Upper lobe of right lung (tissue), 1 donor: ENCODE measurements at places on chromosomes 5 and 9.

GRCh38 chr9:34372467-34373011 lies 4.2 kb downstream of the MYORG start:
- no peaks in the 10 kb centered on the region for H3K36me3 ChIP-seq
- peaks cover 11% of the 10 kb centered on the region for H3K27me3 ChIP-seq
- H3K27ac ChIP-seq = no peak overlapping the region
- peaks cover 7% of the 10 kb centered on the region for H3K4me1 ChIP-seq
- no peak for DNase-seq

- H3K27me3 ChIP-seq = no peaks in the 10 kb centered on the region
- H3K27ac ChIP-seq = no peak overlapping the region
- H3K4me3 ChIP-seq = no peak overlapping the region
- DNase-seq = no peak
- H3K36me3 ChIP-seq = peaks cover 12% of the 10 kb centered on the region
Observed at GRCh38 chr5:88820581-88820980, 62.4 kb downstream of the MEF2C start.

GRCh38 chr5:131378721-131379541 lies 115.1 kb downstream of the CDC42SE2 start:
- peaks cover 35% of the 10 kb centered on the region for H3K4me1 ChIP-seq
- no peak overlapping the region for H3K4me3 ChIP-seq
- no peaks in the 10 kb centered on the region for H3K36me3 ChIP-seq
- DNase-seq = no peak
- H3K27me3 ChIP-seq = no peaks in the 10 kb centered on the region

DNA sequence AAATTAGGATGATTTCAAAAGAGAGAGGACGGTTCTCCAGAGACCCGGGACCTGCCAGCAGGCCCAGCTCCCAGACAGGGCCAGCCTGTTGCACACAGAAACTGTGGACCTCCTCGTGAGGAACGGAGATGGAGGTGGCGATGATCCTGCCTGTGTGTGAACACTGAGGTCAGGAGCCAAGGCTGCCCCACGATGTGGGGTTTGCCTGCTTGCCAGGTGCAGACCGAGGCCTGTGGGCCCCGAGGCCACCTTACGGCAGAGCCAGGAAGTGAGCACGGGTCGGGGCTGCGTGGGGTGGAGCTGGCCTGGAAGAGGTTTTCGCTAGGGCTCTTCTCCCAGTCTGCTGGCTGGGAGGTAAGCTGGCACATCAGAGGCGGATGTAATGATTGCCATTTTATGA lies 4.3 kb downstream of the FAM163B start:
- no peaks in the 10 kb centered on the region for H3K4me1 ChIP-seq
- peaks cover 31% of the 10 kb centered on the region for H3K27me3 ChIP-seq
- DNase-seq = no peak
- no peak overlapping the region for H3K4me3 ChIP-seq
- no peak overlapping the region for H3K27ac ChIP-seq

GRCh38 chr5:143776951-143777350 lies 35.0 kb upstream of the HMHB1 start:
- H3K4me1 ChIP-seq = peaks cover 5% of the 10 kb centered on the region
- DNase-seq = no peak
- H3K27ac ChIP-seq = no peak overlapping the region
- no peaks in the 10 kb centered on the region for H3K36me3 ChIP-seq
- no peak overlapping the region for H3K4me3 ChIP-seq
- no peaks in the 10 kb centered on the region for H3K27me3 ChIP-seq

DNA sequence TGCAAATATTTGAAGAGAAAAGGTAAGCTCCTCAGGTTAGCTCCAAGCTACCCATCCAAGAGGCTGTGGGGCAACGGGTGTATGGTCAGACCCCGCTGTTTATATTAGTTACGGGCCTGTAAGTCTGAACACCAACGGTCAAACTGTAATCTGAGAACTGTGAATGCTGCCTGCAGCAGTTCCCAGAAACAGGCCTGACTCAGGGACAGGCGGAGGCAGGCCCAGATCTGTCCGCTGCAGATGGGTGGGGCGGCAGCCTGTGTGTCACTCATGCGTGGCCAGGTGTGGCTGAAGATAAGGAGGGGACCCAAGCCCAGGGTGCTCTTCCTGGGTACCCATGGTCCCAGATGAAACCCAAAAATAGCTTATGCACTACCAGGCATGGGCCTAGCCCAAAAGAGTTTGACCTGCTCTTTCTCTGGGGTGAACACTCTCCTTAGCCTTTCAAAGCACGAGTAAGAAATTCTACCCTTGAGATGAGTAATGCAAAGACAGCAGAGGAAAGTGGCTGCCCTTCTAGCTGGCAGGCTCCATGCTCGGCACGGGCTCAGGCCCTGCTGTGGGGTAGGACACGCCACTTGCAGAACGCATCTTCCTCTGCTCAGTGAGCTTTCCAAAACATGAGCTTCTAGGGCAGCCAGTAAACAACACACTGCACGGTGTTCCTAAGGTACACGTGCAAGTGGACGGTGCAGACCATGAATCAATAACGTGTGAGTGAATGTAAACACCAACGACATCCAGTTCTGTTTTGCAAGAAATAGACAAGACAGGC lies 9.1 kb downstream of the UBAC1 start:
- H3K27me3 ChIP-seq = no peaks in the 10 kb centered on the region
- peaks cover 53% of the 10 kb centered on the region for H3K36me3 ChIP-seq
- no peak overlapping the region for H3K4me3 ChIP-seq
- H3K27ac ChIP-seq = no peak overlapping the region
- DNase-seq = no peak

DNA sequence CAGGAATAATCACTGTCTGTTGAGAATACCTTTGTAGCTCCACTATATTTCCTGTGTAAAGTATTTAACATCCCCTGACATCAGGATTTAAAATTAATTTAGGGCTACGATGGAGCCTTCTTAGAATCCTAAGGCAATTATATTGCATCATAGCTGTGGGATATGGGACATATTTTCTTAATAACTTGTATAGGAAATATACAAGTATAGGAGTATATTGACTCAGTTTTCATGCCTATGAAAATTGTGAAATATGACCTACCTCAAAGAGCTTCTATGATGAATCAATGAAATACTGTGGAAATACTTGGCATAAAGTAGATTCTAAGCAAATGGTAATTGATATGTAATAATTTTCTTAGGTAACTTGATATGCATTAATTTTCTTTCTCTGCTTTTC lies 221.0 kb upstream of the KLF4 start:
- H3K27ac ChIP-seq = no peak overlapping the region
- DNase-seq = no peak
- no peaks in the 10 kb centered on the region for H3K4me1 ChIP-seq
- no peaks in the 10 kb centered on the region for H3K27me3 ChIP-seq
